ENCODE measurements at places on chromosomes 16 and 17.
A peak's percentile ranks its signal among the peaks of the same experiment; 100 is the strongest.

- DNase-seq: no peak
Observed at GRCh38 chr16:84648595-84649510, 542 bp downstream of the KLHL36 start.

- no peak for DNase-seq
Observed at GRCh38 chr16:53826658-53827057, 122.7 kb downstream of the FTO start.

- DNase-seq: no peak
Observed at GRCh38 chr17:57708410-57708809, 36.7 kb downstream of the CCDC182 start.

DNA sequence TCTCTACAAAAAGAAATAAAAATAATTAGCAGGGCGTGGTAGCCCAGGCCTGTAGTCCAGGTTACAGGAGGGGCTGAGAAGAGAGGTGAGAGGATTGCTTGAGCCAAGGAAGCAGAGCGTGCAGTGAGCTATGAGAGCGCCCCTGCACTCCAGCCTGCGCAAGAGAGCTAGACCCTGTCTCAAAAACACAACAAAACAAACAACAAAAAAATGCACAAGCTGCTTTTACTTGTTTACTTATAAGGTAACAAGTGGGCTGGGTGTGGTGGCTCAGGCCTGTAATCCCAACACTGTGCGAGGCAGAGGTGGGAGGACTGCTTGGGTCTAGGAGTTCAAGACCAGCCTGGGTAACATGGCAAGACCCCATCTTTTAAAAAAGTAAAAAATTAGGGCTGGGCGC lies 1.7 kb downstream of the CYTH1 start:
- DNase-seq: no peak

GRCh38 chr17:40070709-40071312 lies 8.0 kb downstream of the THRA start:
- no peak for DNase-seq

GRCh38 chr16:89729293-89729692 lies 8.0 kb downstream of the ZNF276 start:
- DNase-seq: no peak

GRCh38 chr17:82503094-82503727 lies 16.3 kb upstream of the FOXK2 start:
- no peak for DNase-seq

DNA sequence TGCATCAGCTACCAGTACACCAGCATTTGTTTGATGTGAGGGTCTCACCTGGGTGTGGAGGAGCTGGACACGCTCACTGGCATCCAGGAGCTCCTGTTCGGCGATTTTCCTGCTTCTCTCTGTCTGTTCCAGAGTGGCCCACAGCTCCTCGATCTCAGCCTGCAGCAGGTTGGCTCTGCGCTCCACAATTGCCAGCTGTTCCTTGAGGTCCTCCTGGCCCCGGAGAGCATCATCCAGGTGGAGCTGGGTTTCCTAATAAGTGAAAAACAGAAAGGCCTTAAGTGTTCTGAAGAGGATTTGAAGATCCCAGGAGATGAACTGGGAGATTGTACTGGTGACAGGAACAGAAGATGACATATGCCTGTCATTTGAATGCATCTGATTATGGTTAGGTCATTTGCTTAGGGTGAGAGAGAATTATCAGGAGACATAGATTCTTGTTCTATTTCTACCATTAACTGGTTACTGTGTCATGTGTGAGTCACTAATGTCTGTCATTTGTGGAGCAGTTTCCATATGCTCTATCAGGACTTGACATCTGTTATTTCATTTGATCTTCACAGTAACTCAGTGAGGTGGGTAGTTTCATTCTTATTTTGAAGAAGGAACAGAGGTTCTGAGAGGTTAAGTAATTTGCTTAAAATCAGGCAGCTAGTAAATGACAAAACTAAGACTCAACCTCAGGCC lies 21.5 kb upstream of the MYH13 start:
- no peak for DNase-seq

DNA sequence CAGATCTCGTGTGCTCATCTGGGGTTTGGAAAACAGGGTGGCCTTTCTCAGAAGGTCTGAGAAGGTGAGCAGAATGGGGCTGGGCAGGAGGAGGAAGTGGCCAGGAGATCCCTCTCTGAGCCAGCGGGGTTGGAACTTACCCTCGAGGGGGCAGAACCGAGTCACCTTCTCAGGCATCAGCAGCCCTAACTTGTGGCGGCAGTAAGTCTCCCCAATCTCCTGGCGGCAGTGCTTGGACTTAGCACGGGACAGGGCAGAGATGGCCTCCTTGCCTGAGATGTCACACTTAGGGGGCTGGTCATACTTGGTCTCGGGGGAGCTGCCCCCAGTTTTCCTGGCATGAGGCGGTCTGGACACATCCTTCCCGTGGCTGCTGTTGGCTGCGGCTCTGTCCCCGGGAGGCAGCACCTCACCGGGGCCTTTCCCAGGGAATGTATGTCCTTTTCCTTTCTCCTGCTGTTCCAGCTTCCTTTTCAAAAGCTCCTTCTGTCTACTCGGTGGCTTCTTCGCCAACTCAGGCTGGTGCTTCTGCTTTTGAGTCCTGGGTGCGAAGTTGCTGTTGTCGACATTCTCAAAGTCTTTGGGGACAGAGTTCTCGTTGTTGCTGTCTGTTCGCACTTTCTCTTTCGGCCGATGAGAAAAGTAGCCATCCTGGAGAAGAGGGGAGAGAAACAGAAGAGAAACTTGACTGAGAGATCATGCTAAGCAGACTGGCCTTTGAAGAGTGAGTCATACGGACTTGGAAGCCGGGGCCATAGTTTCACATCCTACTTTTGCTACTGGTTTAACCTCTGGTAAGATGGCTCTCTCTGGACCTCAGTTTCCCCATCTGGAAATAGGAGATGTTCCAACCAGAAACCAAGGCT lies 211.7 kb downstream of the XYLT1 start:
- no peak for DNase-seq

GRCh38 chr17:50312308-50312707 lies 33.6 kb upstream of the XYLT2 start:
- peak; percentile 22 for DNase-seq

- DNase-seq: no peak
Observed at GRCh38 chr16:55846598-55847346, 13.9 kb upstream of the CES1 start.

GRCh38 chr16:11946433-11946832 lies 4.6 kb upstream of the NPIPB2 start:
- DNase-seq: peak; percentile 30

- DNase-seq: no peak
Observed at GRCh38 chr17:81189670-81190530, 23.9 kb upstream of the AATK start.

- DNase-seq: no peak
Observed at GRCh38 chr17:81660441-81660840, 4.1 kb upstream of the PDE6G start.

DNA sequence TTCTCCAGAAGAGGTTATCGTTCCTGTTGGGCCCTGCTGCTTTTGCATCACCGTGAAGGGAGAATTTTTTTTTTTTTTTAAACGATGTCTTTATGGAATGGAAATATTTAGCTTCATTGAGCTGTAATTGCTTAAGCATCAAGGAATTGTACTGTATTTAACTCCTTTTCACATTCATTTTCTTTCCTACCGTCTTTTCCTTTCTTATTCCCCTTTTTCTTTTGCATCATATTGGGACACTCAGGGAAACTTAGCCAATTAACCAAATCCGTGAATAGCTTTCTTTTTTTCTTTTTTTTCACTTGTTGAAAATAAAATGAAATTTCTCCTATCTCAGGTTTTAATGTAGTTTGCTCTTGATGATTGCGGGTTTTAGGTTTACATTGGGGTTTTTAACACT lies 1.5 kb downstream of the TNRC6A start:
- DNase-seq: no peak

GRCh38 chr17:57490890-57491289 lies 234.6 kb downstream of the MSI2 start:
- DNase-seq: no peak

Data from fibroblast of lung (primary cell).